ENCODE measurements at places on chromosomes 4 and X.

- no peak for DNase-seq
Measured at GRCh38 chrX:111355523-111356115, 56.4 kb downstream of the DCX start.

DNA sequence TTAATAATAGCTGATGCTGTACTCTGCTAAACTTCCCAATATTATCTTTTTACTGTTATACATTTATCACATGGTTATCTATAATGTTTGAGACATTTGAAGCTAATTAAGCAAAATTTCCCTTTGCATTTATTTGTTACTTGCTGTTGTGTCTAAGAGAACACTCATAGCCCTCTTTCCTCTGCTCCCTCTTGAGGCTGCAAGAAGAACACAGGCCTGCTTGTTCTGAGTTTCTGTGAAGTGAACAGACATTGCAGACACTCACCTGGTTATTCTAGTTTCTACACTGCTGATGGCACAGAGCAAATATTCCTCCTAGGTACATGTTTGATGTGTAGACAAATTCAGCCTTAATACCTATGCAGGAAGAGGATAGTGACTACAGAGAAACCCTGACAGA, 367.8 kb downstream of the GASK1B start:
- no peak for DNase-seq

DNA sequence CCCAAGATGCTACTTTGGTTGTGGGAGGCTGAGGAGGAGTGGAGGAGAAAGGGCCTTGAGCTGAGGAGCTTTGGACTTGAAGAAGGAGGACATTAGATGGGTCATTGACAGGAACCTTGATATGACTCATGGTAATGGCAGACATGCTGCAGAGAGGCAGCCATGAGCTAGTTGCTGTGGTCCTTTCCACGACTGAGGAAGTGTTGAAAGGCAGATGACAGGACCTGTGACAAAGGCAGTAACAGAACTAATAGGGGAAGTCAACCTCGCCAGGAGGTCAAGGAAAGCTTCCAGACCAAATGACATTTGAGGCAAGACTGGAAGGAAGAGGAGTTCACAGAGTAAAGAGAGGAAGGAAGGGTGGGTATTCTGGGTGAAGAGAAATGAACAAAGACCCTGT, 7.6 kb upstream of the XPNPEP2 start:
- no peak for DNase-seq

- no peak for DNase-seq
Measured at GRCh38 chrX:40179283-40179682, 81.5 kb upstream of the BCOR start.

DNA sequence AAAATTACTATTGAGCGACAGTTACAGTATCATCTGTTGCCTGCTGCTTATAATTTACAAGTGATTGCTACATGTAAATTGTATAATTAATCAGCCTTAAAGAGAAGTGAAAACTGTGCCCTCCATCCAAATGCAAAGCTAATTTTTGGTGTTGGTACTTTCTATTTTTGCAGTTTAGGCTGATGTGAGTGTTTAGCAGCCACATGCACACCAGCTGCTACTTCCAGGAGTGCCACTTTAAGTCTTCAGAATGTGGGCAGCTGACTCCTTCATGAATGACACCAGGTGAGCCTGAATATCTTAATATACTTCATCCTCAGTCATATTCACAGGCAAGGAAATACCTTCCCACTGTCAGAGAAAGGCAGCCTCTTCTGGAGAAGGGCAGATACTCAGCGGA, 149.8 kb upstream of the RASGEF1B start:
- DNase-seq = no peak

GRCh38 chr4:125042041-125042440, 272.7 kb upstream of the FAT4 start:
- no peak for DNase-seq

DNA sequence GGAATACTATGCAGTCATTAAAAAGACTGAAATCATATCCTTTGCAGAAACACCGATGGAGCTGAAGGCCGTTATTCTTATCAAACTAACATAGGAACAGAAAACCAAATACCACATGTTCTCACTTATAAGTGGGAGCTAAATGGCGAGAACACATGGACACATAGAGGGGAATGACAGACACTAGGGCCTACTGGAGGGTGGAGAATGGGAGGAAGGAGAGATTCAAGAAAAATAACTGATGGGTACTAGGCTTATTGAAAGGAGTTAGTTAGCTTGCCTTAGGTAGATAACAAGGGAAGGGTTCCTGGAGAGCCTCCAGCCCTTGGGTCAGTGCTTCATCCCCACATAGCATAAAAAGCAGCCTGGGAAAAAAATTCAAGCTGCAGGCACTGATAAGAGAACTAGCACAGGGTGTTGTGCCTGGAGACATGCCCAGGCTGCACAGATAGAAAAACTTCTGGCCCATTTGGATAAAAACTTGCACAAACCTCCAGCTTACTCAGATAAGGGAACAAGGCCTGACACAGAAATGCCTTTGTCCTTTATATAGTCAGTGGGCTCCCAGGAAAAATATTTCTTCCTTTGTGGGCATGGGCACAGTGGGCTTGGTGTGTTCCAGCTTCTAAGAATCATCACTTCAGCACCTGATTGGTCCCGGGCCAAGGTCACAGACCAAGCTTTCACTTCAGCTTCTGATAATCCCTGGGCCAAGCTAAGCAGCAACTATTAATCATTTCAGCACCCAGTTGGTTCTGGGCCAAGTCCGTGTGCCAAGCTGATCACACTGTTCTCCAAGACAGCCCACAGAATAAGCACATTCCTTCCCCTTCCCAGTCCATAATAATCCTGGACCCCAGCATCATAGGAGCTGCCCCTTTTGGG, 23.1 kb upstream of the PWWP3B start:
- DNase-seq = no peak
